ENCODE measurements at places on chromosomes 6 and 20.
A peak's percentile ranks its signal among the peaks of the same experiment; 100 is the strongest.

DNA sequence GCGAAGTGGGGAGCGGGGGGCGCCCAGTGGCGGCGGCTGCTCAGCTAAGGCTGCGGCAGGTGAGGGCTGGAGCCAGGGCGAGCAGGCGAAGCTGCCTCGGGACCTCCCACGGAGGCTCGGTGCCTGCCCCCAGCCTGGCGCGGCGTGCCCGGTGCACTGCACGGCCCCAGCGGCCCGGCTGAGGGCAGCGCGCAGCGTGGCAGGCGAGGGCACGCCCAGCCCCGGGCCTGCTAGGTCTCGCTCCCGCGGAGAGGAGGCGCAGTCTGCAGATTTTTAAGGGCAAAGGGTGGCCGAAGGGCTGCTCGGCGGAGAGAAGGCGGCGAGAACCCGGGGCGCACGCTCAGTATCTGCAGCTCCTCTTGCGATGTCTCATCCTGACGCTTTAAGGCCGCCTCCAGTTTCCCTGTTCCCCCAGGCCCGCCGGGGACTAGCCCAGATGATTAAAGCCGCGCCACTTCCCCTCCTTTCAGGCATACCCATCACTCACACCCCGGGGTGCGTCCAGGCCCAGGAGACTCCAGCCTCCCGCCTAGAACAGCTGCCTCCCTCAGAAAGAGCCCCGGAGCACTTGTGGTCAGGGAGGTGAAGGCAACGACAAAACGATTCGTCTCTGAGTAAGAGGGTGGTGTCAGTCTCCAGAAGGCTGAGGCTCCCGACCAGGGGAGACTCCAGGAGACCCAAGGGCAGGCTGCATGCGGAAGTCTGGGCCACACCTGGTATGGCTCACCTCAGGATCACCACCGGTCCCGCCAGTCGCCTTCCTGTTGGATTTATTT, at the start of gene FERMT1:
Gene FERMT1 (minus strand): TSS at position 158 of the 776 bp plus-strand sequence. CDS start 3,476 bp downstream, outside the sequence.
- DNase-seq, result peak; percentile 93

GRCh38 chr6:87879132-87879861, 168.3 kb upstream of the SPACA1 start:
- DNase-seq, result no peak

GRCh38 chr20:35329435-35330139, 37.4 kb upstream of the FAM83C start:
- DNase-seq, result peak; percentile 64

DNA sequence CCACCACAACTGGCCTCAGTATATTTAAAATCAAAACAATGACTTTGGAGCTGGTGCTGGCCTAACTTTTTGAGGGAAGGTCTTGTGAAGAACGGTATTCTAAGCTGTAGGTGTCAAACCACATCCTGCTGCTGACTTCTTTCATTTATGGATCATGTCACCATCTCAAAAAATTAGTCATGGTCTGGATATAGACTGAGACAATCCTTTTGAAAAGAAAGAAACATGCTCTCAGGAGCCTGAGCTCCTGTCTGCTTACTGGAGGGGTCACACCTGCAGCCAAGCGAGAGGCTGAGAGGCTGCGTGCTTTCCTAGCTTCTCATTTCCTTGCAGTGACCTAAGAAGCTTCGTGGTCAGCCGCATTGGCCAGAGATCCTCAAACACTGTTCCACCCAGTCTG, 55.2 kb downstream of the TIAM2 start:
- DNase-seq, result no peak

GRCh38 chr20:8249634-8250033, 117.6 kb downstream of the PLCB1 start:
- no peak for DNase-seq

DNA sequence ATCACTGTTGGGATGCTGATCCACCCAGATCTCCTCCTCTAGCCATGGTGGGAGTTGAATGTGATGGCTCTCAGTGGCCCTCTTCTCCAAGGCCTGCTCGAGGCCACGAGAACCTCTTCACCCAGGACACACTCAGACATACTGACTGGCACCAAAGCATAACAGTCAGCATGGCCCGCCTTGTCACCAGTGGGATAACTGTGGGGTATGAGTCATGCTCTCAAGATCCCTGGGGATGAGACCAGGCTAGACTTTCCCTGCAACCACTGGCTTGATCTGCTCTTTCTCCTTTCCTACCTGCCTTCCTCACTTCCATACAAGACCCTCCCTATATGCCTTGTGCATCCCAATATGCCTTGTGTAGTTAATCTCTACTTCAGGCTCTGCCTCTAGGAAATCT, 66.8 kb downstream of the RIN2 start:
- DNase-seq, result no peak

- peak; percentile 59 for DNase-seq
These were observed 2.5 kb upstream of the PRDM1 start for GRCh38 chr6:106083618-106084017.

- no peak for DNase-seq
These were observed 7.9 kb upstream of the BMP7 start for GRCh38 chr20:57274299-57274698.

DNA sequence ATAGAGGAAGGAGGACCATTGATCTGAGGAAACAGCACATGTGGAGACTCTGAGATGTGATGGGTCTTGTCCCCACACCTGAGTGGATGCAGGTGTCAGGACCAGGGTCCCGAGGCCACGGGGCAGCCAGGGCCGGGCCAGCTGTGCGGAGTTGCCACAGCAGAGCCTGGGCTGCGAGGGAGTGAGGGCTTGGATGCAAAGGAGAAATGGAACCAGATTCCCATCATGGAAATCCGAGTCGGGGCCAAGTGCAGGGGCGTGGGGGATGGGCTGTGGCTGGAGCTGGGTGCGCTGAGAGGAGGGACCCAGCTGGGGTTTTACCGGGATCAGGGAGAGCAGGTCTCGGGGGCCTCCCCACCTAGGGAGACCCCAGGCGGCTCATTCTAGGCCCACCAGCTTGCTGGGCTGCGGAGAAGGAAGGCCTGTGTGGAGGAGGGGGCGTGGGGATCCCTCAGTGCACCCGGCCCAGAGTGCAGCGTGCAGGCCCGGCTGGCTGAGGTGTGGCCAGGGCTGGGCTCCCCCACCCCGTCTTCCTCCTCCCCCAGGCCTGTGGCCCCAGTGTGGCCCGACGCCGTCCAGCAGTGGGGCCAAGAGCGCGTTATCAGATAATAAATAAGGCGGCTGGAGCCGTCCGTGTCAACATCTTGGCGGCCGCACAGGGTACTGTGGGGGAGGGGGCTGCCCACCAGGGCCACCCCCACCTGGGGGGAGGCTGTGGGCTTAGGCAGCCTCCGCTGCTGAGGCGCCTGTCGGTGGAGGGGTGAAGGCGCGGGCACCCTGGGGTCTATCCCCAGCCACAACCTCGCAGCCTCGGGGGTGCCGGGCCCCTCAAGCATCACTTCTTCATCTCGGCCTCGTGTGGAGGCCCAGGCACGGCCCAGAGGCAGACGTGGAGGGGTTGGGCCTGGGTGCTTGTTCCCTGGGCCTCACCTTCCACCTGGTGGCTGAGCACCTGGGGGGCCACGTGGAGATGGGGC, 17.2 kb downstream of the GATA5 start:
- DNase-seq, result no peak

- no peak for DNase-seq
These were observed 103.5 kb downstream of the BFSP1 start for GRCh38 chr20:17427638-17428037.

GRCh38 chr20:34337544-34337943, 25.5 kb upstream of the ITCH start:
- no peak for DNase-seq

GRCh38 chr20:53795170-53795569, 201.5 kb upstream of the ZNF217 start:
- DNase-seq, result no peak

DNA sequence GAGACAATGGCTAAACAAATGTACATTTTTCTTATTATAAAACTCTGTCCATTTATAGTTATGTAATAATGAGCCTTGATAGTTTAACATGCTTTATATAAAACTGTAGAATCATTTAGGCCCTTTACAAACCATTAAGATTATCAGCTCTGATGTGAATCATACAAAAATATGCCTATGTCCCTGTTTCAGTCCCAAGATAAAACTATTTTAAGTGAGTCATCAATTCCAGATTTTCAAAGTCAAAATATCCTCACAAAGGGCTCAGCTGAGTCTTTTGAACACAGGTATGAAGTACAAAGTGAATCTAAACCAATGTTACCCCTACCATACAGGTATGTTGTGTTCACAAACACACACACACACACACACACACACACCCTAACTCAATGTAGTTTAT, 88.0 kb downstream of the PTPRK start:
- no peak for DNase-seq

GRCh38 chr20:23889775-23890187, 10.2 kb upstream of the CST5 start:
- peak; percentile 76 for DNase-seq

- DNase-seq, result no peak
These were observed 78.2 kb upstream of the SULF2 start for GRCh38 chr20:47863315-47863965.

DNA sequence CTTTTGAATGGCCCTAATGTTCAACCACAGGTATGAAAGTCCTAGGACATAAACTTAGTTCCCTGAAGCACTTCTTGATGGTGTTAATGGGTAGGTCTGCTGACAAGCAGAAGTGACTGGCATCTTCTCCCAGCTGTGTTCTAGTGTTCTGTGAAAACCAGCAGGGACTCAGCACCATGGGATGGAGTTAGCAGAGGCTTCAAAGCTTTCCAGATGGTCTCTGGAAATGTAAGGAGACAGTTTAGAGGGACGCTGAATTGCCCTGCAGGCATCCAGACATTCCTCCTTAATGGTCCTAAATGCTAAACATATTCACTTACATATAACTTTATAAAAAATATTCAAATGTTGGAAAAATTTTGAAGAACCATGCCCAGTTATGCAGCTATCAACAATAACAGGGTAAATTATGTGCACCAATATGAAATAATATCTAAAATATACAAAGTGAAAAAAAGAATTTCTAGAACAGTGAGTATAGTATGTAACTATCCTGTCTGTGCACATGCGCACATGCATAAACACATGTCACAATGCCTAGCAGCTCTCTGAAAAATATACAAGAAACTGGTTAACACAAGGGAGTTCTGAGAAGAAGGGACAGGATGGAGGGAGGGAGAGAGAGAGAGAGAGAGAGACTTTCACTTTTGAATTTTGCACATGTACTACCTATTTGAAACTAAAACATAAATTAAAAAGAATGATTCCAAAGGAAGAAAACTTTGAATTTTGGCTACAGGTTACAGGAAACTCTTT, 87.2 kb downstream of the PRDM1 start:
- no peak for DNase-seq

Measured in RPMI8226 (cell line).